ENCODE measurements at places on chromosomes 5 and 9.

DNA sequence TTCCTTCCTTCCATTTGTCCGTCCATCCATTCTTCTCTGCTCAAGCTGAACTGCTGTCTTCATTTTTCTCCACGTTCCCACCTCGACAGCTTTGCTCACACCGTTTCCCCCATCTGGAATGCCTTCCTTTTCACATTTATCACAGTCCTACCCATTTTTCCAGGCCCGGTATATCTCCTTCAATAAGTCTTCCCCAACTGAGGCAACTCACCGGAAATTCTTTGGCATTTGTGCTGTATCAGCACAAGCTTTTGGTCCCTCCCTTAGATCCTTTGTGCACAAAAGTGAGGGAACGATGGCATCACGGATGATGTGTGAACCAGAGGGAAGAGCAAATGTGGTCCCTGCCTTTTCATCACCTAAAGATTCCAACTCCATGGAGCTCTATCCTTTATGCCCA lies 45.6 kb upstream of the INSYN2B start:
- DNase-seq = no peak

- DNase-seq = no peak
Observed at GRCh38 chr9:99803694-99804093, 18.0 kb upstream of the NR4A3 start.

GRCh38 chr5:378976-379742 lies 57.6 kb downstream of the AHRR start:
- DNase-seq = no peak

- no peak for DNase-seq
Observed at GRCh38 chr9:84711936-84712335, 42.4 kb downstream of the NTRK2 start.

Measured in AG04449 (cell line).